Inflammatory macrophage treated with lipopolysaccharide for 4 hours (primary cell): ENCODE measurements at places on chromosomes 16 and 17.

DNA sequence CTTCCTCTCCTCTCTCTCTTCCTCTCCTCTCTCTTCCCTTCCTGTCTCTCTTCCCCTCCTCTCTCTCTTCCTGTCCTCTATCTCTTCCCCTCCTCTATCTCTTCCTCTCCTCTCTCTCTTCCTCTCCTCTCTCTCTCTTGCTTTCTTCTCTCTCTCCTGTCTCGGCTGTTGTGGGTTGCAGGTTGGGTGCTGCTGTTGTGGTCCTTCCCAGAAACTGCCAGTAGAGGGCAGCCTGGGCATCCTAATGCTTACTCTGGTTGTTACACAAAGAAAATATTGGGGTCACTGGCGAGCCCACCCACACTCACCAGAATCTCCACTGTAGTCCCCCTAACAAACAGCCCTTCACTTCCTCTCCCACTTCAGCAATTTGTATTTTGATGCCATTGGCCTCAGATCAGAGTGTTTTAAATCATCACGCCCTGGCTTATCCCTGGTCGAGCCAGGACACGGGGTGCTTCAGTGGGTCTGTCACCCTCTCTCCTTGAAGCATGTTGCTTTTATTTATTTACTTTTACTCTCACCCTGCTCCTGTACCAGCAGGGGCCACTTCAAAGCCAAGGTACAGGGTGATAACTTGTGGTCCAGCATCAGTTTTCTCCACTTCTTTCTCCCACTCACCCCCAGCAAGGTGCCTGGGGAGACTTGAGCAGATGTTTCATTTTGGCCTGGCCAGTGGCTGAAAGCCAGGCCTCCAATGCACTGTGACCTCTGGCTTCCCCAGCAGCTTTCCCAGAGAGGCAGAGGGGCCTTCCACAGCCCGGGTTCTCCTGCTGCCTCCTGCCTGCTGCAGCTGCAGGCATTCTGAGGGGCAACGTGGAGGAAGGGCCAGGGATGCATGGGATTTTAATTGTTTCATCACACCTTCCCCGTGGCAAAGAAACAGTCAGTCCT is 4.7 kb upstream of the MMP15 start:
- DNase-seq = peak; percentile 29

DNA sequence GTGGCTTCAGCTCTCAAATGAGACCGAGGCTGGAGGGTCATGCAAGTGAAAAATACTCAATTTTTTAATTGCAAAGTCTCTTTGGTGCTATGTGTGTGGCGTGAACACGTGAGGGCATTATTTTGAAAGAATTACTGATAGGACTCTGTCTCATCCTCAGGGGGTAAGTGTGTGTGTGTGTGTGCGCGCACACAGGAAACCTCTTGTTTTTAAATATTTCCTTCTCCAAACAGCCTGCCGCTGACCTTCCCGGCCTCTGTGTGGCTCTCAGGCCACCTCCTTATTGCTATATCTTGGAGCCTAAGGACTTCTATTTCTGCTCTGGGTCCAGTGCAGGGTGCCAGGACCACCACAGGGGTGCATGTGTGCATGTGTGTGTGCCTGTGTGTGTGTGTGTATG is 99.7 kb downstream of the CMIP start:
- DNase-seq = peak; percentile 40

- no peak for DNase-seq
Measured at GRCh38 chr16:75000481-75001081, 1.8 kb downstream of the ZNRF1 start.

DNA sequence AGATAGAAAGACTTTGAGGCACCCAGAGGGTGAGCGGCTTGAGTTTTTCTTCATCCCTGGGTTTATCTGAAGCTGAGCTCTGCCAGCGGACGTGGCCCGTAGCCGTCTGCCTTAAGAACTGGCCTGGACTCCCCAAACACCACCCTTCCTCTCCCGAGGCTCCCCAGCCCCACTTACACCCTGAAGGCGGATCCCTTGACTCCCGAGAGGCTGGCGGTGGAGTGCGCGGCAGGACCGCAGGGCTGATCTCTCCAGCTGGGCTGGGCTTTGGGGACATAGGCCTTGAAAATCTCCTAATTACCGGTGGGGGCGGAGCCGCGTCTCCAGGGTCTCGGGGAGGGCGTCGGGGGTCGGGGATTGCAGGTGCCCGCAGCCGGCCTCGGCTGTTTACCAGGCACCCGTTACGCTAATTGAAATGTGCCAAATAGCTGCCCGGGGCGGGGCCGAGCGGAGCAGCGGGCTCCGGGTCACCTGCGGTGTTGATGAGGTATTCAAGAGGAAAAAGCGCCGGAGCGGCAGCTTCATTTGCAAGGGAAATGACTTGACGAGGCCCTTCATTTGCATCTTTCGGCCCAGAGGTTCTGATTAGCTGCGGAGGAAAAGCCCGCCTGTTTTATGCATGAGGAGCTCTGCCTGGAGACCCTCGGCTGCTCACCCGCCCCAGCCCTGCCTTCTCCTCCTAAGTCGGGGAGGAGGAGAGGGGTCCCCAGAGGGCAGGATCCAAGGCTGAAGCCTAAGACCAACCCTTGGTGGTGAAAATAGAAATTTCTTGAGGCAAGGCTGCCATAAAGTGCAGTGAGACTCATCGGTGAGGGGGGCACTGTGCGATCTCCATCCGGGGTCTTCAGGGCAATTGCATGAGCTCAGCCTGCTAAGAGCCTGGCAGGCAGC is 100.7 kb downstream of the MGAT5B start:
- no peak for DNase-seq

DNA sequence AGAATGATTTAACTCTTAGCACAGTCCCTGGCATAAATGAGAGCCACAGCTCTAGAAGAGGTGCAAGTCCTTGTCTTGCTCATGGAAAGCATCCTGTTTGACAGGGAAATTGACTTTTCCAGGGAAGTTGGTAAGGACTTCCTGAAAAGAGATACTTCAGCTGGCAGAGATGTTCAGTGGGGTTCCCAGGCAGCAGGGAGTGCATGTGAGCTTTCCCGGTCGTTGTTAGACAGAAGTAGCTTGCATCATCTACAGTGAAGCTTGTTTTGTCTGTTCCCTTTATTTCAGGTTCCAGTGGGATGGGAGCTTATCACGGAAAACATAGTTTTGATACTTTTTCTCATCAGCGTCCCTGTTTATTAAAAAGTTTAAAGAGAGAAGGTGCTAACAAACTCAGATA is 22.9 kb downstream of the ALDH3A2 start:
- peak; percentile 14 for DNase-seq

DNA sequence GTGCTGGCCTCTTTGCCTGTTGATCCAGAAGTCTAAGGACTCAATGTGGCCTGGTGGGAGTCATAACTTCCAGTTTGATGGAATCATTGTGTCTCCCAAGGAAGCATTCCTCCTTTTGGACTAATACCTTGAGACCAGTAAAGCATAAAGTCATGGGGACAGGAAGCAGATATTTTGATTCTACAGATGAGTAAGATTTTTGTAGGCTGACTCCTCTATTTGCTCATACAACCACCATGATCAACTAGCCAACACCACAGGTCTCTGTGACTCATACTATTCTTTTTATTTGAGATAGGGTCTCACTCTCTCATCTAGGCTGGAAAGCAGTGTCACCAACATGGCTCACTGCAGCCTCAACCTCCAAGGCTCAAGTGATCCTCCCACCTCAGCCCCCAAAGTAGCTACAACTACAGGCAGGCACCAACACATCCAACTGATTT is 6.2 kb downstream of the MT2A start:
- no peak for DNase-seq

DNA sequence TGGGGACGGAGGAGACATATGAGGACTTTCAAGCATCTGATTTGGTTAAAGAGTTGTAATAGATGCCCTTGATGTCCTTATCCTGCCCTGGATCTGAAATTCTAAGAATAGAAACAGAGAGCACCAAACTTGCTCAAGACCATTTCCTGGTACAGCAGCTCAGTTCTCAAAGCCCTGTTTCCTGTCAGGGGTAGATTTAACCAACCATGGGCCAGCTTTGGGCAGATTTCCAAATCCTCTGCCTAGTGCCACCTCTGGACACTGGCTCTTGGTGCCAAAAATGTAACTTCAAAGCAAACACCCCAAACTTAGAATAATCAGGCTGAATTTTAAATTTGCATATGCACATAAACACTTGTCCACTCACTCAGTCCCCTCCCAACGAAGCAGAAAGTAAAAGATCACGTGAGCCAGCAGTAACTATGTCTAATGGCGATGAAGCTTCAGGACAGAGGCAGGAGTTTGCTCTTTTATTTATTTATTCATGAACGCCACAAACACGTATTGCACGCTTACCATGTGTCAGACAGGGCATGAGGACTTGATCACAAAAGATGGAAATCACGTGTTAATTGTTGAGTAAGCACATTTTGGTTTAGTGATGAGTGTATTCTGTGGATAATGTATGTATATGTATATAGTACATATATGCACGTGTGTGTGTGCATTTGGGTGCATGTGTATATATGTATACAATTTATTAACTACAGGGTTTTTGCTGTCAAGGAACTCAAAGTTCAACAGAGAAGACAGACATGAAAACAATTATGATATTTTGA is 23.1 kb upstream of the SDK2 start:
- peak; percentile 47 for DNase-seq

- DNase-seq = no peak
Measured at GRCh38 chr17:77498791-77499698, 358.3 kb downstream of the SEC14L1 start.

DNA sequence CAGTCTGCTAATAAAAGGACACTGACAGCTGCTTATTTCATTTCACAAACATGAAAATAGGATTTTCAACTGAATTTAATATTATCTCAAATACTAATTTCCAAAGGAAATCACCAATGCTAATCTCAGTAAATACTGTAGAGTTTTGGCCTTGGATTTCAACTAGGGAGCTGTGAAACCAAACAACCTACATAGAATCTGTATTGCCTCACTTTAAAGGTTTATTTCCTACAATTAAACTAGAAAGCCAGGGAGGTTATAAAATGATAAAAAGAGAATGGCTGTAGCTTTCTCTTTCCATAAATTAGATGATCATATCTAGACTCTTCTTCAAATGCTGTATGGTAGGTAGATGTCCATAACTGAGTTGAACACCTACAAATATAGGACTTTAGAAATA is 82.8 kb downstream of the SKAP1 start:
- DNase-seq = no peak

DNA sequence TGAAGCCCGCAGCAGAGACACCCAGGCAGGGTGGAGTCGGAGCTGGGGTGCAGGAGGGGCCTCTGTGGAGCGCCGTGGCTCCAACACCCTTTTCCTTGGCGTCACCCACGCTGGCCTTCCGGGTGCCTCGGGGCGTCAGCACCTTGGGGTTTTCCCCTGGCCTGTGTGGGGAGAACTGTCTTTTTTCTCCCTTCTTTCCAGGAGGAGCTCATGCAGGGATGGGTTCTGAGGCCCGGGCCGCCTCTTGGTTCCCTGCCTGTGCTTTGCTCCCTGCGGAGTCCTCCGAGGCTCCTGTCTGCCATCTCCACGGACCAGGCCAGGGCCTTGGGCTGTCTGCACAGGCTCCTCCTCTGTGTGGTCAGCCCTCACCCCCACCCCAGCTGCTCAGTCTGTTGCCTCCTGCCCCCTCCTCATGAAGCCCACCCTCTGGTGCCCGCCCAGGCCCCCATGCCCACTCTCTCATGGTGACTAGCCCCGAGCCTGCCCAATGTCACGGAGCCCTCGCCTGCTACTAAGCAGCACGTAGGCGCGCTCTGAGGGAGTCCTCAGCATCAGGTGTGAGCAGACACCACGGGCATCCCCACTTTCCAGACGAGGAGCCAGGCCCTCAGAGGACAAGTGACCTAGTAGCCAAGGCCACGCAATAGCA is 5.0 kb downstream of the KATNB1 start:
- no peak for DNase-seq

GRCh38 chr16:28524681-28525171 is 14.0 kb downstream of the NUPR1 start:
- DNase-seq = peak; percentile 62

DNA sequence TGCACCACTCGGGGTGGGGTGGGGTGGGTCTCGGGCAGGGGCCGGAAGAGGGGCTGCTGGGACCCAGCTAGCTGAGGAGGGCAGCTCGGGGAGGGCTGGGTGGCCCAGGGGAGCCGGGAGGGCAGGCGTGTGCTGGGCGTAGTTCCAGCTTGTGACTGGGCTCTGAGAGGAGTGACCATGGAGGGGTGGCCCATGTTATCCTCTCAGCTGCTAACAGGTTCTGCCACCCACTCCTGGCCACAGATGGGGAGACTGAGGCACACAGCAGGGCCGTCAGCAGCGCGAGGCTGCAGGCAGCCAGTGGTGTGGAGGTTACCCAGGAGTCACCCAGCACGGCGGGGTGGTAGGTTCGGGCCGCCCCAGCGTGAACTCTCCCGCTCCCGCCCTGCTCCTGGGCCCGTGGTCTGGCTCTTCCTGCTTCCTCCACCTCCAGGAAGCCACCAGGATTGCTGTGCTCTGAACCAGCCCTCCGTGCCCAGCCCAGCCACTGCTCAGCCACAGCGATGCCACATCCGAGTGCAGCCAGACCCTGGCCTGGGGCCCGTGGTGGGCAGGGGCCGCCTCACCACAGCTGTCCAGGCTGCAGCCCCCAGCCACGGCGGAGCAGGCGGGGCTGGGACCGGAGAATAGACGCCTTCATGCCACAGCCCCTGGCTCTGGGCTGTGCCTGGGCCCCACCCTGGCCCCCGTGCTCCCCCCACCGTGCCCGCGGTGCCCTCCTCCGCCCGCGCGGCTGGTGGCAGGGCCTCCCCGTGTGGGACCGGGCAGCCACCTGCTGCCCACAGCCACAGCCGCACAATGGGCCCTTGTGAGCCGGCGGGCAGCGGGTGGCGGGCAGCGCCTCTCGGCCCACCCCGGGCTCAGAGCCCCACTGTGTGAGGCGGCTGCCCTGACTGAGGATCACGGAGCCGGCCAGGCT is 26.3 kb upstream of the SSTR5 start:
- no peak for DNase-seq

- DNase-seq = no peak
Measured at GRCh38 chr16:67814567-67814966, 7.9 kb downstream of the TSNAXIP1 start.

GRCh38 chr16:3836641-3837040 is 43.9 kb downstream of the CREBBP start:
- no peak for DNase-seq

- no peak for DNase-seq
Measured at GRCh38 chr16:35752012-35752772, 2292.8 kb downstream of the TP53TG3F start.

DNA sequence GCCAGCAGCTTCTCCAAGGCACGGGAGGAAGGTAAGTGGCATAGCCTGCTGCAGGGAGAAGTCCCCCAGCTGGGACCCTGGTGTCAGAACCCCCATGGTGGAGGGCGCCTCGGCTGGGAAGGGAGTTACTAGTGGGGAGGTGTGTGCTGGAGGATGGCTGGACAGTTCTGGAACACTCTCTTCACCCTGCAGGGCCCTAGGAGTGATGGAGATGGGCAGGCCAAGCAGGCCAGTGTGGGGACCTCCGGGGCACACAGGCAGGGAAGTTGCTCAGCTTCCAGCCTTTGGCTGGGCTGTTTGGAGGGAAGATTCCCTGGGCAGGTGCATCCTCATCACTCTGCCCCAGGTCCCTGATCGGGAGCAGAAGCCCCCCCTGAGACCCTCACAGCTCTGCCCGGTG is 696 bp downstream of the C17orf99 start:
- DNase-seq = no peak

- DNase-seq = no peak
Measured at GRCh38 chr17:28747051-28747691, 3.4 kb downstream of the TRAF4 start.
